DMS 273 treated with DMSO at 0.1 percent for 48 hours (cell line): ENCODE measurements at places on chromosomes 16 and 17.

- no peak for DNase-seq
Measured at GRCh38 chr17:39674702-39675389, 6.6 kb downstream of the PNMT start.

DNA sequence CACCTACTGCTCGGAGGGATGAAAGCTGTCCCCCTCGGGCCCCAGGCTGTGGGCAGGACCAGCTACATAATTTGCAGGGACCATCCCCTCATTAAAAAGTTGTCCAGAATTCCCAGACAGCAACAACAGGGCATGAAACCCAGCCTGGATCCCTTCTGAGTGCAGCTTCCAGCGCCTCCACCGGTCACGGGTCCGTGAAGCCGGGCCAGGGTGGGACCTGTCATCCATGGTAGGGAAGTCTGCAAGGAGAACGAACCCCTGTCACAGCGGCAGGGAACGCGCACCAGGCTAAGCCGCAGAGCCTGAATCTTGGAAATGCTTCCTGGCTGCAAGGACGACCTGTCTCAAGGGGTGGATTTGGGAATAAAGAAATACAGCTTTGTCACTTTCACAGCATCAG is 214.2 kb downstream of the RBFOX3 start:
- DNase-seq, result no peak

DNA sequence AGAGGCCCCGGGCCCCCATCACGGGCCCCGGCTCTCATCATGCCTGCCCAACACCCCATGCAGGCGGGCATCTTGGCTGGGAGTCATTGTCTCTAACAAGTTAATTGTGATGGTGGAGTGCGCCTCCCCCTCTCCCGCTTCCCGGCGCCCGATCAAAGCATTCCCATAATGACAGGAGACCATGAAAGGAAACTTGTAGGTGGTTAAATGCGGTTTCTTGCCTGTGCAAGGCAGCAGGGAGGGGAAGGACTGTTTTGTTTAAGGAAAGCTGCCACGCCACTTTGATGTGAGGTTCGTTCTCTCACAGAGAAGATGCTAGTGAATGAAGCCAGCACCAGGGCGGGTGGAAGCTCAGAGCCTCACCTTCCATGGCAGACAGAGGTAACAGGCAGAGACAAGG is 45.4 kb downstream of the C16orf78 start:
- no peak for DNase-seq

- DNase-seq, result no peak
Measured at GRCh38 chr17:16354585-16354984, 1.3 kb upstream of the CENPV start.

DNA sequence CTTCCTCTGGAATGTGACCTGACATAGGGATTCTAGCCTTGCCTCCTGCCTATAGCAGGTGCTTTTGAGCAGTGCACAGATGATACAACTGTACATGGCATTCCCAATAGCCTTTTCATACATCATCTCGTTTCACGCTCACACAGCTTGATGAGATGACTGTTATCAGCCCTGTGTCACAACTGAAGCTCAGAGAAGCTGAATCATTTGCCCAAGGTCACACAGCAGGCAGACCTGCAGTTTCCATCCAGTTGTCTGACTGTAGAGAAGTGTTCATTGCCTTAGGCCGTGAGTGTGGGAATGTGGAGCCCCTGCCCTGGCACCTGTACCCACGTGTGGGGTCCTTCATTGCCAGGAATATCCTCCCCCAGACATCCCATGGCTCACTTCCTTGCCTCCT is 20.1 kb downstream of the WFDC1 start:
- DNase-seq, result no peak

DNA sequence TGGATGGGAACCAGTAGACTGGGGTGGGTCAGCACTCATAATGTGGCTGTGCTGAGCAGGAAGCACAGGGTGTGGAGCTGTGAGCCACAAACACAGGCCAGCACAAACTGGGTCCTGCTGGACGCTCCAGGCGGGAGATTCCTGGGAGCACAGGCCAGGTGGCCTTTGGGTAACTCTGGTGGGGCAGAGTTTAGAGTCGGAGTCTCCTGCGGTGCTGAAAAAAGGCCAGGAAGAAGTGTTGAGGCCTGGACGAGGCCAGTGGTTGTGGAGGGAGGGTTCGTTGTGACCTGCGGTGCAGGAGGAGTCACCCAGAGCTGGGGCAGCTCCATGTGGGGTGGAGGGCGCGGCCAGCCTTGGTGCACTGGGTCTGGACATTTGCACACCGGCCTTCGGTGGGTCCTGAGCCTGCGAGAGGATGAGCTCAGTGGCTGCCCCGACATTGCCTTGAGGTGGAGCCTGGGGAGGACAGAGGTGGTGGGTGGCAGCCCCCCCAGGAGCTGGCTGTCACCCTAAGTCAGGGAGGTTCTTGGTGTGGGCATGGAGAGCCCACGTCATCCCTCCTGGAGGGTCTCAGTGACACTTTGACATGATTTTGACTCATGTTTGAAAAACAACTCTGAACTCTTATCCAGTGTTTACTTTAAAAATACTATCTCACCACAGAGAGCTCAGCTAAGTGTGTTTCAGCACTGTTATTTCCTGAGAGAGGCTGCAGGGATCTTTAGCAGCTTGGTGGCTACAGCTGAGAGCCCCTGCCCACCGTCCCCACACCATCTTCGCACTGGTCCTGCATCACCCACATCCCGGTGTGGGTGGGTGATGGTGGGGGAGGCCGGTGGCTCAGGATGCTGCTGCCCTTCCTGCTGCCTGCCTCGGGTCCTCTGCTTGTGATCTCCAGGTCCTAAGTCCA is 98.7 kb downstream of the NPIPB11 start:
- no peak for DNase-seq

DNA sequence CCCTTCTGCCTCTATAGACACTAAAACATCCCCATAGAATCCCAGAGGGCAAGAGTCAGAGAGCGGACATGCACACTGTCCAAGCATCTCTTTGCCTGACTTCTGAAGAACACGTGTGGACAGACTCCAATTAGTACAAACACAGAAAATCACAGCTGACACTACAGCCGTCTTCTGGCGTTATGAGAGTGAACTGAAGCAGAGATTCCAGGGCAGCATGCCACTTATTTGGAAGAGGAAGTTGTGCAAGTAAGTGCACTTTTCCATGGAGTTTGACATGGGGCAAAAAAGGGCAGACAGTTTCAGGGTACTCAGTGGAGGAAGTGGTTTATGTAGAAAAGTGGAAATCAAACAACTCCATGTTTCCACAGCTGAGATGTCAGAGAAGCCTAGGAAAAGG is 16.8 kb upstream of the ZNF287 start:
- no peak for DNase-seq

DNA sequence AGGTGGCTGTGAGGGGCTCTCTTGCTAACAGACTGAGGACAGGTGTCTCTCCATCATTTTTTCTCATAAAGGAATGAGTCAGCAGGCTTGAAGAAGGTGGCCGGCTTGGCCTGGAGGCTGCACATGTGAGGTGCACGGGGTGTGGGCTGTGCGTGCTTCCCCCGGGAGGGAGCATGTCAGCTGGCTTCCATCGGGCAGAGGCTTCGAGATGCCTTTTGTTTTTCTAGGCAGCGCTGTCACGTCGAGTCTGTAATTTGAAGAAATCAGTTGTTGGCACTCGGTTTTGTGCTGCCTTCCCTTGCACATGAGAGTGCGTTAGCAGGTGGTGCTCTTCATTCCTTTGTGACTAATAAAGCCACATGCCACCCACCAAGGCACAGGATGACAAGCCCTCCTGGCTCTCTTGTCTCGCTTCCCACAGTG is 89.7 kb downstream of the NPIPB11 start:
- DNase-seq, result no peak
